ENCODE measurements at places on chromosomes 6 and 20.

GRCh38 chr6:6703699-6704098 lies 115.2 kb downstream of the LY86 start:
- no peak for DNase-seq

DNA sequence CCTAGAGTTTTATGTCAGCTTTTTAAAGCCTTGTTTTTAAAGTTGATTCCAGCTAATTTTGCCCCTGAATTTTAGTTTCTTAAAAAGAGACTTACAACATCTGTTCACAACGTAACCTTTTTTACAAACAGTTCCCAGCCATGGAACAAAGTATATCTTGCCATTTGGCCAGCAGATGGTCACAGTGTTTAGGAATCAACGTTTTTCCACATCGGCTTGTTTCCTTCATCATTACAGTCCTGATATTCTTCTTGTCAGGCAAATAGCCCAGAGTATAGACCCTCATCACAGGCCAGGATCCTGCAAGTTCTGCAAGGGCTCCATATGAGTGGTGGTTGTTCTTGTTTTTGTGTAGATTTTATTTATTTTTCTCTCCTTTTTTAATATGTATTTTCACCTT lies 341.7 kb upstream of the HTR1E start:
- DNase-seq = no peak

- DNase-seq = no peak
Measured at GRCh38 chr20:59351157-59352040, 51.0 kb downstream of the EDN3 start.

DNA sequence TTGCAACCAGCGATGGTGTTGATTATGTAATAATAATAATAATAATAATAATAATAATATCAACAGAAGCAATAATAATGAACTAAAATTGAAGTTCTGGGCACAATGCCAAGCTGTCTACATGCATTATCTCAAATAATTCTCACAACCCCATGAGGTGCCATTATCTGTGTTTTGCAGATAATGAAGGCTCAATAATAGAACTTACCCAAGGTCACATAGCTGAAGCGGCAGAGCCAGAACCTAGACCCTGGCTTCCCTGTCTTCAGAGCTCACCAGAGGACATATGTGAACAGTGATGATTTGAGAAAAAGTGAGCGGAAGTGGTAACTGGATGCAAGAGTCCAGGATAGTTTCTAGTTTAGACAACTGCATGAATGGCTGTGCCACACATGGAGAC lies 91.0 kb downstream of the HIVEP1 start:
- no peak for DNase-seq

DNA sequence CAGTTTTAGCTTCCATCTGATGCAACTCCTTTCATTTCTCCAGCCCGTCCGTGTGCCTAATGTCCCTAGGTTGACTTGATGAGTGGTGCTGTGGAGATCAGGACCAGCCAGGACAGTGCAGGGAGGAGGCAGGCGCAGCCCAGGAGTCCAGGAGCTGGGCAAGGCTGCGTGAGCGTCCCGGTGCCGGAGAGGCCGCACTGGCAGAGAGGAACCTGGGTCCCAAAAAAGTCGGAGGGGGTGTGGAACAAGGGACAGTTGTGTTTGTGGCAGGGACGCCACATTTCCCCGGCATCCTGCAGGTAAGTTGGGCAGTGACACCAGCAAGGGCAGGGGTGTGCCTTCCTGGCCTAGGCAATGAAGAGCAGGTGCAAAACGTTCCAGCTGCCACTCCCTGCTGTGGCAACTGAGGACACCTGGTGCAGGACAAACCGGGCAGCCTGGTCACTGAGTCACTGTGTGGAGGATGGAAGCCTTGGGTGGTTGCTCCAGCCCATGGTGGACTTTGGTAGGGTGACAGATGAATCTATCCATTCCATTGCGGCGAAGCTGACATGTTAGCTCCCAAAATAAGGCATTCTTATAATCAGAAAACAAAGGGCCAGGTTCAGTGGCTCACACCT lies 53.2 kb downstream of the RAMACL start:
- no peak for DNase-seq

DNA sequence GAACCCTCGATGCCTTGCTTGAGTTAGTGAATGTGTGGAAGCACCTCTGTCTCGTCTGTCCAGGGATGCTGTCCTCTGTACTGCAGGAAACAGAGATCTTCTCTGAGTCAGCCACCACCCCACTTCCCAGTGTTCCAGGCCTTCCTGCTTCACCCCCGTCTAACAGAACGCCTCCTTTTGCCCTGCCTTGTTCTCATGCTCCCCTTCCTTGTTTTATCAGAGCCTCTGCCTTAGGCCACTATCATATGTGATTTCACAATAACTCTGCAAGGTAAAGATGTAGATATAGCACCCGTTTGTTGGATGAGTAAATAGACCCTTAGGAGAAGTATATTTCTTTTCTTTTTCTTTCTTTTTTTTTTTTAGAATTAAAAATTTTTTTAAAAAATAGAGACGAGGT lies 106.7 kb upstream of the CLDN20 start:
- no peak for DNase-seq

GRCh38 chr6:159077123-159077522 lies 32.3 kb upstream of the TAGAP start:
- peak; percentile 51 for DNase-seq

DNA sequence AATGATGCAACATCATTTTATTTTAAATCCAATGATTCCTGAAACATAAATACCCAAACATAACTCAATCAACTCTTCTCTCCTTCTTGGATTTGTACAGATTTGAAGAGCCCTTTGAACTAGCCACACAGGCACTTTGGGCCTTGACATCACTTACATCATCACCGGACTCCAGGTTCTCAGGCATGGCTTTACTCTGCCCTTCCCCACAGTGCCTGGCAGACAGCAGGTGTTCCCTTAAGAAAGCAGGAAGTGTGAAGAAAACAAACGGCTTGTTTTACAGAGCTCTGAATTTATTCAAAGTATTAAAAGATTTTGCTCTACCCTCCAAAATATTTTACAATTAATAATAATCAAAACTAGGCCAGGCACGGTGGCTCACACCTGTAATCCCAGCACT lies 54.8 kb upstream of the GCM1 start:
- DNase-seq = no peak

GRCh38 chr20:12371990-12372389 lies 454.3 kb downstream of the BTBD3 start:
- no peak for DNase-seq

DNA sequence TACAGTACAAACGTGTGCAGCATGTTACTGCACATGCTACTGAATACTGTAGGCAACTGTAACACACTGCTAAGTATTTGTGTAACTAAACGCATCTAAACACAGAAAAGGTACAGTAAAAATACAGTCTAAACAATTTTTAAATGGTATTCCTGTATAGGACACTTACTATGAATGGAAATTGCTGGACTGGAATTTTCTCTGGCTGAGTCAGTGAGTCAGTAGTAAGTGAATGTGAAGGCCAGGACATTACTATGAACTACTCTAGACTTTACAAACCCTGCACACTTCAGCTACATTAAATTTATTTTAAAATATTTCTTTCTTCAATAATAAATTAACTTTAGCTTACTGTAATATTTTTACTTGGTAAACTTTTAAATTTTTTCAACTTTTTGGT lies 225.0 kb upstream of the TENT5A start:
- DNase-seq = no peak

DNA sequence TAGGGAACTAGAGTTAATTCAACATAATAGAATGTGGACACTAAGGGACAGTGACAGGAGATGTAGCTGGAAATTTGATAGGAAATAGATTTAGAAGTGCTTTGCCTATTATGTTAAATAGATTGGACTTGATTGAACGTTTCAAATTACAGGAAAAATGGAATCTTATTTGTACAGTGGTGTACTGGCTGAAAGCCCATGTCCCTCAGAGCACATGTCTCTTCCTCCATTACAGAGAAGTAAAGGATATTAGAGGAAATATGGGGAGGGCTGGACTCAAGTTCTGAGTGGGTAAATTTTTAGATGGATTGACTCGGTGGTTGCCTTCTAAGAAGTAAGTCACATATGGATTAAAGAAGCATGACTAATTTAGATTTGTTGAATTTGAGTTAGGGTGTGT lies 11.4 kb downstream of the PKIB start:
- no peak for DNase-seq

DNA sequence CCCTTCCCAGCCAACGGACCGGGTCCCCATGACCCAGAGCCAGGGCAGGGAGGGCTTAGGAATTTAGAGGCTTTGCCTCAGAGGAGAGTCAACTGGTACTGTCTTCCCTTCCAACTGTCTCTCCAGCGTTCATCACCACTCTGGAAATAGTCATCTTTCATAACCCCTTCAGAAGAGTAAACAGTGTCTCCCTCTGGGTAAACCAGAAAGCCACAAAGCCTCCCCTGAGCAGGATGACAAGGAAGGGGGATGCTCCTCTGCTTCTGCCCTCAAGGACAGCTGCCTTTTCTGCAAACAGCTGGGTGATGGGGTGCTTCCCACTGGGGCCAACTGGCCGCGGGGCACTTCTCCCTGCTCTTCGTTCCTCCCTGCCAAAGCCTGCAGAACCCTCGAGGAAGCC lies 90.1 kb downstream of the PSMG4 start:
- DNase-seq = no peak

GRCh38 chr6:158143700-158144099 lies 24.4 kb downstream of the SERAC1 start:
- no peak for DNase-seq

GRCh38 chr6:87100216-87100615 lies 5.3 kb upstream of the CGA start:
- DNase-seq = no peak

DNA sequence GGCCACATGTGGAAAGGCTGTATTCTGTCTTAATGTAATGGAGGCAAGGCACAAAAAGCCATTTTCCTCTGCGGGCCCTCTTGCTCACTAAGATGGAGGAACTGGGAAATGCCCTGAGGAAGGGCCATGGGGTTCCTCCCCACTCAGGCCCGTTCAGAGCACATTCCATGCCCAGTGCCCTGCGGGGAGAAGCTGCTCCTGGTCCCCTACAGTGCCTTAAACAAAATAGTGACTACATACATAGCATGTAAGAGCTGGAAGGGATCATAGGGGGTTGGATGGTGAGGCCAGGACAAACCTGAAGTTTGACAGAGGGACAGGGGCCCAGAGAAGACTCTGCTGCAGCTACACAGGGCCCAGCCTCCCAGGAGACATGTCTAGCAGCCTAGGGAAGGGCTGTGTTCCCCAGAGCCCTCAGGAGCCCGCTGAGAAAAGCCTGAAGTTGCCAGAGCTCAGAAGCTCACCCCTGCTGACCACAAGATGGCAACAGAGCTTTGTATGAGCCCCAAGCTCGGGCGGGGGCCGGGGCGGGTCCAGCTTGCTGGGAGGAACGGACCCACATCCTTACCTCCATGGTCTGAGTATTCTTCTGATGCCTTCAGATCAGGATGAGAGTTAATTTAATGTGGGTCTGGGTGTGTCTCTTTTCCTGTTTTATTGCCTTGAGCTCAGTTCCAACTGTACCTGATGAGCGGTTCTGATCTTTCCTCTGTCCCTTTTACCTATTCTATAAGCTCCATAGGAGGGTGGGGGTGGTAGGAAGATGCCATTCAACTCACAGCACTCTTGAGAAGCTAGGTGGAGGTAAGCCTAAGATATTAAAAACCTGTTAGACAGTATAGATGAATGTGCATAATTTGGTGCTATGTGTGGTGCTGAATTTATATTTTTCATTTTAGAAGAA lies 242.9 kb downstream of the CDC5L start:
- peak; percentile 49 for DNase-seq

DNA sequence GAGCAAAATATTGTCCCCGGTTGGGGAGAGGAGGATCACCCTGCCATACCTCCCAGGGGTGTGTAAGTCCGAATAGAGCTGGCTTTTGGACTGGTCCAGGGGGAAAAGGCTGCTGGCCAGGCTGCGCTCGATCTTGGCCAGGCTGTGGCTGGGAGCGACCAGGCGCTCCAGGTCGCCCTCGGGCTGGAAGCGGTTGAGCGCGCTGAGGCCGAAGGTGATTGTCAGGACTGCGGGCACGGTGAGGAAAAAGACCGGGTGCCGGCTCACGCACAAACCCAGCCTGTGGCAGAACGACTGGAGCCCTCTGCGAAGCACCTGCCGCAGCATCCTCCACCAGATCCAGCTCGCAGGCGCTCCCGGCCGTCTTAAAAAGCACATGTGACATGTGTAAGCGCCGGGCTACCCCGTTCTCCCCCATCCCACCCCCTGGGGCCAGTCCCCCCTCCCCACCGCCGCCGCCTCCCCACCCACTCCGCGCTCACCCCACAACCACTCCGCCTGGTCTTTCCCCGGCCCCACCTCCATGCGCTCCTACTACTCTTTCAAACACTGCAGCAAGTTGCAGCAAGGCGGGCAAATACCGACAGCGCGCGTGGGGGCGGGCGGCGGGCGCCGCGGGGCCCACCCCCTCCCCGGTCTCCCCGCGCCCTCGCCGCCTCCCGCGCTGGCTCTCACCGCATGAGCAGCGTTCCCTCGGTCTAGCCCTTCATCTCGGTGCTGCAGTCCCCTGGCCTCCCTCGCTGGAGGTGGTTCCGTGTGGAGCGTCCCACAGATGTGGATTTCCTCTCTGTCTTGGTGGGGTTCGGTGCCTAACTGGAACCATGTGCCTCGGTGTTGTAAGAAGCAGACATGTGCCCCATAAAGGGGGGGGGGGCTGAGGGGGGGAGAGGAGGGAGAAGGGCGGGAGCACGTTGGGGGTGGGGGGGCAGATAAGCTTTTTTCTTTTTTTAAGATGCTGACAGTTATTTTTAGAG lies 42.4 kb downstream of the PTCHD4 start:
- no peak for DNase-seq

- no peak for DNase-seq
Measured at GRCh38 chr6:28825732-28826293, 98.0 kb downstream of the TRIM27 start.

GRCh38 chr20:33507461-33507860 lies 17.6 kb downstream of the CBFA2T2 start:
- DNase-seq = no peak

- no peak for DNase-seq
Measured at GRCh38 chr20:7836076-7836475, 104.2 kb downstream of the HAO1 start.

DNA sequence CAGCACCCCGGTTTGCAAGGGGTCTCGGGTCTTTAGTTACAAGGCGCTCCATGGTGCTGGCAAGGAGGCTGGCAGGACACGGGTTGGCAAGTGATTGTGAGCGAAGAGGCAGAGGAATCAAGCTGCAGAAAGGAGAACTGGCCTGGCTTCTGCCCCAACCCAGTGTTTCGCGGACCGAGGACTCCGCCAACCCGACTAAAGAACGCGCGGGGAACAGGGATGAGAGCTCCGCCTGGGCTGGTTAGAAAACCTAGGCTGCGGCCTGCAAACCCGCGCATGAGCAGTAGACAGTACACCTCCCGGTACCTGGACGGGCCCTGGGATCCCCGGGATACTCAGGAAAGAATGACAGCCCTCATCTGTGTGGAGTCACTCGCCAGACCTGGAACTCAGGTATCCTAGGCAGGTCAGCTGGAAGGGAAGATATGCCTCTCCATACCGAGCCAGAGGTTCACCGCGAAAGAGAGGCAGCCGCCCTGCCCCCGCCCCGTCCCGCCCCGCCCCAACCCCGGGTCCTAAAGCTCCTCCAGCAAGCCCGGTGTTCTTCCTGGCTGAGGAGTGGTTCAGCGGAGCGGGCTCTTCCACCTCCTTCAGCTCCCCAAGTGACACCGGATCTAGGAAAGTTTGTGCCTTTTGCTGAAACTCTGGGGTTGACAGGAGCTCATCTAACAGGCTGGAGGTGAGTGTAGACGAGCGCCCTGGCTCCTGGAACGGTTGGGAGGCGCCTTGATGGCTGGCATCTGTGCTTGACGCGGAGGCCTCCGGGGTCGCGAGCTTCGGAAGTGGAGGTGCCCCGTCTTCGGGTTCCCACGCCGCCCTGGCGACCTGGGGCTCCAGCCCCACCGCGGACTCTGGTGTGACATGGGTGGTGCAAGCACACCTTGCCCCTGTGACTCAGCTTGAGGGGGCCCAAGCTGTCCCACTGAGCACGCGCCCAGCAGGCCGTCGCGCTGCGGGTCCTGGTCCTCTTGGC lies 1847.3 kb upstream of the DEFB115 start:
- DNase-seq = no peak

- no peak for DNase-seq
Measured at GRCh38 chr6:14070457-14070856, 47.1 kb upstream of the CD83 start.

Measured in stimulated activated CD4-positive, alpha-beta T cell treated with anti-CD3 and anti-CD28 coated beads, Interleukin-2, amount 100 ng/mL, for 24 hours (primary cell).